CD4-positive, alpha-beta T cell treated with Interleukin-17A for 4 hours (primary cell): ENCODE measurements at places on chromosomes 11 and 22.

DNA sequence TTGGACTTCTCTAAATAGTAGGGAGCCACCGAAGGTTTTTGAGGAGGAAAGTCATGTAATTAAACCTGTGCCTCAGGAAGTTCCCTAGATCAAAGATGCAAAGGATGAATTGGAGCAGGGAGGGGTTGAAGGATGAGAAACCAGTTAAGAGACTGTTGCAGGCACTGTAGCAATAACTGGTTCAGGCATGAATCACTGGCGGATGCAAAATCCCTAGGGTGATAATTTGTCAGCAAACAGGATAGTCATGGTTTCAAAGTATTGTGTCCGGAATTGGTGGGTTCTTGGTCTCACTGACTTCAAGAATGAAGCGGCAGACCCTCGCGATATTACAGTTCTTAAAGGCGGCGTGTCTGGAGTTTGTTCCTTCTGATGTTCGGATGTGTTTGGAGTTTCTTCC, 19.9 kb downstream of the TRIOBP start:
- DNase-seq = no peak

DNA sequence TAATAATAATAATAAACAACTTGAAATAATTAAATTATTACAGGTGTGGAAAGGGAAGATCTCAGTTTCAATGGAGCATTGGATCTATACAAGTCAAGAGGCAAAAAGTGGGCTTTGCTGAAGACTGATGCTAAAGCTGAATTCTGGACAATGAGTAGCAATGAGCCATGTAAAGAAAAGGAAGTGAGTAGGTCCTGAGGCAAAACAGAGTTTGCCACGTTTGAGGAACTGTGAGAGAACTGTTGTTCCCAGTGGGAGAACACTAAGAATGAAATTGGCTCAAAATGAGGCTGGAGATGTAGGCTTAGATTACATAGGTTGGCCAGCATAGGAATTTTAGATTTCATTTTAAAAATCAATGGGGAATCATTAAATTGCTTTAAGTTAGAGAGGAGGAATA, 33.9 kb upstream of the TEAD1 start:
- DNase-seq = no peak

GRCh38 chr11:130727157-130728119, 188.8 kb downstream of the SNX19 start:
- DNase-seq = no peak

GRCh38 chr11:15941206-15941770, 415.1 kb downstream of the SOX6 start:
- DNase-seq = no peak

- no peak for DNase-seq
Measured at GRCh38 chr22:17918840-17919239, 105.5 kb downstream of the MICAL3 start.

DNA sequence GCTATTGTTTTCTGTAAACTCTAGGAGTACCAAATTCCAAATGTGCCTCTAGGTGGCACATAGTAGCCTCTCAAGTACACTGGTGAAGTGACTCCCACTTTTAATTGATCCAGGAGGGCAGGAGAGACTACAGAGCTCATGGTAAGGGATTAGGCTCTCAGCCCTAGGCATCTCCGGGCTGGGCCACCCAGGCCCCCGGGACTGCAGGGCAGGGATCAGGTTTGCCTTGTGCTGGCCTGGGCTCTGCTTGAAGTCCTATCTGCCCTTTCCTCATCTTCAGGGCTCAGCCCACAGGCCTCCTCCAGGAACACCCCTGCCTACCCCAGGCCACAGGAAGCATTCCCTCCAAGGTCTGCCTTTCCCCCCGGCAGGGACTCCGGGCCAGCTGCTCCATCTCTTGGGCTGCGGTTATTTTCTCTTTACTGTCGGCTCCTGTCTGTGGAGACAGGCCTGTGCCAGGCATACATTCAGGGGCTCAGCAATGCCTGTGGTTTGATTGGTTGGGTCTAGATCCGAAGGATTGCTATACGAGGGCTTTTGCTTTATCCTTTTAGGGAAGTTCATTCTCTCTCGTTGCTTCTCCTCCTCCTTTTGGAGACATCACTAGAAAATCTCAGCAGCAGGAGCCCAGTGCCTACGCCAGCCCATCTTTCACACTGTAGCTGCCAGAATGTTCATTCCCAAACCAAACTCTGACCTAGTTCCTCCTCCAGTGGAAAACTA, 32.8 kb downstream of the PARVA start:
- no peak for DNase-seq

DNA sequence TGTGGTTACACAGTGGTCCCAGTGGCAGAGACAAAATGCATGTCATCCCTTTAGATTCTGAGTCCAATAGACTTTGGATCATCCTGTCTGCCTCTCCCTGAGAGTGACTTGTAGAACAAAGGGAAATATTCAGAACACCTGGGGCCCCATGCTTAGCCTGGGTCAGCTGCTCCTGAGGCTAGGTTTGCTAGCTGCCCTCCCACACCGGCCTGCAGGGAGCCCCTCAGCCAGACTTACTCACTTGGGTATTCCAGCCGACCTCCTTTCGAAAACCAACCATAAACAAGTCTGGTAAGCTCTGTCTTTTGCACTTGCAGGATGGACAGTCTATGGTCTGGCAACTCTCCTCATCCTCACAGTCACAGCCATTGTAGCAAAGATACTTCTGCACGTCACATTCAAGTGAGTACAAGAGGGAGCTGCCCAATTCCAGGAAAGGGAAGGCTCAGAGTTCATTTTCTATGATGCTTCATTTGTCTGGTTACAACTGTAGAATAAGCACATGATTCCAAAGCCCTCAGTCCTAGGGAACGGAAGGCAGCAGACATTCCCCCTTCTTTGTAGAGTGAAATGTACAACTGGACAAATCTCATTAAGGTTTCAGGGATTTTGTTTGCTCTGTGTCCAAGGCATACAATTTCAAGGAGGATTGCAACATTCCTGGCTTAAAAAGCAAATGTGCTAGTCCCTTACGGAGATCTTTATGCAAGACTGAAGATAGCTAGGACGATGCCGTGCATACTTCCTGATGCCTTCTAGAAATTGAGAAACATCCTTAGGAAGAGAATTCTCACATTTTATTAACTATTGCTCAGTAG, 65.5 kb upstream of the EMID1 start:
- DNase-seq = no peak

- no peak for DNase-seq
Measured at GRCh38 chr22:44463151-44463550, 34.9 kb downstream of the RTL6 start.

GRCh38 chr22:19169002-19169946, 9.3 kb downstream of the SLC25A1 start:
- DNase-seq = no peak

DNA sequence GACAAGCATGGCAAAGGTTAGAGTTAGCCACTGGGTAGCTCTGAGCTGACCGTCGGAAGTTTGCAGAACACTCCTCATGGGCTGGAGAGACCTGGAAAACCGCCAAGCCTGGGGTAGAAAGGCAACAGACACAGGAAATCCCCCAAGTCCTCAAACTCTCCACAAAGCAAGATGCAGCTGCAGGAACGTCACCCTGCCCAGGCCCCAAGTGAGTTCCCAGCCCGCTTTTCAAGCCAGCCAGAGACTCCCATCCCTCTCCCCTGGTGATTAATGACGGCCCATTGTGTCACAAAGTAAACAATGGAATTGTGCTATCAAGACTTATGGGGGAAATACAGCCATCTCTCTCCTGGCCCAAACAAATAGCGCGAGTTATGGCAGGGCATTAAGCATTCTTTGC, 633.0 kb downstream of the TBC1D22A start:
- no peak for DNase-seq

DNA sequence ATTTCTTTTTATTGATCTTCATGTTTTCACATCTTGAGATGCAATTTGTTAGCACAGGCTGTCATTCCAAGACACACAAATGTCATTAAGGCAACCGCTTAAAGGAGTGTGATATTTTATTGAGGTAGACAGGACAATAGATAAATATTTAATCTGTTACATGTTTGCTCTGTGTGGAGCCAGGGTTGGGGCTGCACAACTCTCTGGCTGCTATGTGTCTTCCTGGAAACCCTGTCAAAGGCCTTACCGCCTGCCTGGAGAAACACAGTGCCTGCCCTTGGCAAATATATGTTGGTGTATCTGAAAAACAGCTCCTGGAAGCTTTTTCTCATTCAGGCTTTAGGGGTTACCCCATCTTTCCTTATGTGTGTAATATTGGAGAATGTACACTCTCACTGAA, 139.7 kb upstream of the TEAD1 start:
- DNase-seq = no peak

- DNase-seq = no peak
Measured at GRCh38 chr22:44005524-44005923, 18.6 kb upstream of the PARVB start.

- no peak for DNase-seq
Measured at GRCh38 chr11:87739766-87740165, 435.5 kb downstream of the RAB38 start.
